HAP-1 (cell line): ENCODE measurements at places on chromosomes 2 and 18.

DNA sequence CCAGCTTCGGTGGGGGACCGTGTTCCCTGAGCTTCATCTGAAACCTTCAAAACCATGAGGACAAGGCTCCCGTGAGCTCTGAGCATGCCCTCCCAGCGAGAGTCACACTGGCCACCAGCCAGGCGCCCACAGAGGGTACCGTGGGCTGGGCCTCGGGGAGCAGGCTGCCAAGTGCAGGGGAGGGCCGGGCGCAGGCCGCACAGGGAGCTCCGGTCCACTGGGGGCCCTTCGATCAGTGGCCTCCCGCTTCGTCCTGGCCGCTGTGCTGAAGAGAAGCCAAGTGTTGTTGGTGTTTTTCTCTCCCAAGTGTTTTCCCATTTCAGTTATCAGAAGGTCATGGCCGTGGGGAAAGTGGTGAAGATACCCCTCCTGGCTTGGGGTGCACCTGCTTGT, 144.4 kb downstream of the PTGR3 start:
- no peak for DNase-seq

GRCh38 chr2:180660207-180660606, 320.2 kb upstream of the UBE2E3 start:
- DNase-seq = no peak

GRCh38 chr2:114160263-114160981, 270.5 kb downstream of the ACTR3 start:
- DNase-seq = no peak

DNA sequence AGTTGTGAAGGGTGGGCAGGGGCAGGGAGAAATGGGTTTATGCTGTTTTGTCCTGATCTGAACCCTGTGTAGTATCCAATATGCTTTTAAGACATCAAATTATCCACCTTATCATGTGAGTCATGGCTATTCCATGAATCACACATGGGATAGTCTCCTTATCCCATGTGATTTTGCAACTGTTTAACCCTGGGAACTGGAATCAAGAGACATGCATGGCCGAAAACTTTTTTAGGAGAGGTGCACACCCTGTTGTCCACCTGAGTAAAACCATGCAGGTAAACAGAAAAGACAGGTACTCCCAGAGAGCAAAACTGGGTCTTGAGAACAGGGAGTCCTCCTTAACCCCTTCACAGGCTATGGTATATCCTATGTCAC, 490.6 kb upstream of the HS6ST1 start:
- DNase-seq = no peak
